Pulmonary artery endothelial cell (primary cell): ENCODE measurements at places on chromosomes 13 and 19.

DNA sequence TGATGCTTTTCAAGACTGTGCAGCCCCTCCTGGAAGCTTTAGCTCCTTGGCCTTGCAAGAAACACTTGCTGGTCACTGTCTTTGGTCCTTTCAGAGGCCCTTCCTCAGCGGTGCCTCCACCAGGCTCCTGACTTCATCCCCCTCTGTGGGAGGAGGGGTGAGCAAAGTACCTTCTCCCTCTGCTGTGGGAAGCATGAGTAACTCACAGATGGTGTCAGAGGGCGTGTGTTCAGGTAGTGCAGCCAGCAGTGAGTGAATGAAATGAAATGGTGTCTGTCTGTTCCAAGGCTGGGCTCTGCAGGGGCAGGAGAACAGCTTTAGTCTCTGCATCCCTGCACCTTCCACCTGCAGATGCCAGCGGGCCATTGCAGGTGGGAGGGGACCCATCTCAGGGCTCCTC is 102.9 kb downstream of the SHISA2 start:
- no peak for DNase-seq

- no peak for DNase-seq
These were observed 27.9 kb downstream of the PLEKHJ1 start for GRCh38 chr19:2207991-2208860.

- DNase-seq, result no peak
These were observed 14.4 kb upstream of the OXGR1 start for GRCh38 chr13:97008643-97009042.

DNA sequence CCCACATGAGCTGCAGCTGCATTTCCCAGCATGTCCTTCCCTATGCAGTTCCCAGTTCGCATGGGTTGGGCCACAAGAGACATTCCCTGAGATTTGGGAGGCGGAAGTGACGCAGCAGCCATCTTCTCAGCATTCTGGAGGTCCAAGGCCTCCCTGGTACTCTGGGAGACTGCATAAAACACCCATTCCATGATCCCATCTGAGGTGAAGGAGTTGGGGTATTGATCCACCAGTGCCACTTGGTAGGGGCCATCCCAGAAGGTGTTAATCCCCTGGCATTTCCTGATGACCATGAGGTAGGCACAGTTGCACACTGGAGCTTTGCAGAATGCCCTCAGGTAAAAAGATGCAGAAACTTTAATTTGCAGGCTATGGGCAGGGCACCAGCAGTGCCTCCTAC is 25.4 kb downstream of the POP4 start:
- no peak for DNase-seq

GRCh38 chr19:10826231-10826630 is 9.8 kb downstream of the TMED1 start:
- DNase-seq, result no peak

DNA sequence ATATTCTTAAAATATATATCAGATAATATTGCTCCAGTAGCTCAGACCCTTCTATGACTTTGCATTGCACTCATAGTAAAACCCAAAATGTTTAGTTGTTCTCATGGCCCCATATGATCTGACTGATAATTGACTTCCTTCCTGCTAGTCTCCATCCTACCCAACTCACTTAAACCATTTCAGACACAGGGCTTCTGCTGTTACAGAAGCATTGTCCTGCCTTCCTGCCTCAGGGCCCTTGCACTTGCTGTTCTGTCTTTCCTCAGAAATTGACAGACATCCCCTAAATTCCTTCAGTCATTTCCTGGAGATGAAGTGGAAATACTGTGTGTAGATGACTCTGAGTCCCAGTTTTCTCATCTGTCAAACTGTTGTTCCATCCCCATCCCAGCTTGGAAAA is 19.7 kb downstream of the FBXL12 start:
- DNase-seq, result no peak

DNA sequence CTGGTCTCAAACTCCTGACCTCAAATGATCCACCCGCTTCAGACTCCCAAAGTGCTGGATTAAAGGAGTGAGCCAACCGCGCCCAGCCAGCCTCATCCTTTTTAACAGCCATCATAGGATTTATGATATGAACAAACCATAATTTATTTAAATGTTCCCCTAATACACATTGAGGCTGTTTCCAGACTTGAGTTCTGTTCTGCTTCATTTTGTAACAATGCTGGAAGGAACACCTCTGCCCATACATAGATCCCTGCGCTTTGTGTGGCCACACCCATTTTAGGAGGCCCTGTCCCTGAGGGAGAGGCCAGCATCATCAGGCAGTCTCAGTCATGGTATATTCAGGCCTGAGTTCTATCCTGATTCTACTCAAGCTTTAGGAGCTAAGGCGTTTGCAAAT is 35.9 kb downstream of the TPT1 start:
- no peak for DNase-seq

DNA sequence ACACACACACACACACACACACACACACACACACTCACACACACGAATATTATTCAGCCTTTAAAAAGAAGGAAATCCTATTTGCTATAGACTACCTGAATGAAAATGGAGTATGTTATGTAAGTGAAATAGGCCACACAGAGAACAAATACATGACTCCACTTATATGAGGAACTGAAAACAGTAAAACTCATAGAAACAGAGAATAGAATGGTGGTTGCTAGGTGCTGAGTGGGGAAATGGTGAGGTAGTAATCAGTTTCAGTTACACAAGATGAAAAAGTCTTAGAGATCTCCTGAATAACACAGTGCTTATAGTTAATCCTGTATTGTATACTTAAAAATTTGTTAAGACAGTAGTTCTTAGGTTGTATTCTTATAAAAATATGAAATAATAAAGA is 8.2 kb downstream of the ZNF677 start:
- DNase-seq, result no peak

DNA sequence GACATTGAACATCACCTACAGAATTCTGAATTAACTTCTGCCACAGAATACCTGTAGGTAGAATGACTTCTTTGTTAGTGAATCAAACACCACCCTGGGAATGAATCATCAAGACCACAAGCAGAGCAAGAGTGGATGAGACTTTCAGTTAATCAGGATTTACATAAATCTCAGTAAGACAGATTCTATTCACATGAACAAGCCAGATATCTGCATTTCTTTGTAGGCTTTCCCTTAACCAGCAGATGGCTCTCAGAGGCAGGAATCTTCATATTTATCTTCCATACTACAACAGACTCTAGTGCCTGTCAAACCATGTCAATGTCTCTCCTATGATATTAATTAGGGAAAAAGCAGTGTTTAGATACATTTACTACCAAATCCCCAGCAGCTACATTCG is 412.1 kb downstream of the KLF12 start:
- DNase-seq, result no peak

DNA sequence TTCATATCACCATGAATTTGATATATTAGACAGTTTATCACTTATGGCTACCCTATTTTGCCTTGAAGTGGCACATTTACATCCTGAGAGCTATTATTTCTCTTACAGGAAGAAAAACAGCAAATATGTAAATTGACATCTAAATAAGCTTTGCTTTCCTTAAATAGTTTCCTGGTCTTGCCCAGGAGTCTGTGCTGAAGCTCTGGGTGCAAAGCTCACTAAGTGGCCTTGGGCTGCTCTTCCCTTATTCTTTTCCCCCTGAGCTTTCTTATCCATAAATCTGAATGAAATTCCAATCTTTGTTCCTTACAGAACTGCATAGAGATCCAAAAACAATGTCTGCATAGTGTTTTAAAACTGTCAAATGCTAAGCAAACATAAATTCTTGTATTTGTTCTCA is 56.3 kb downstream of the TNFSF13B start:
- no peak for DNase-seq

- DNase-seq, result no peak
These were observed 1527.1 kb upstream of the PRR20A start for GRCh38 chr13:55613429-55614187.

GRCh38 chr19:49423985-49424303 is 703 bp upstream of the PTH2 start:
- no peak for DNase-seq

- DNase-seq, result no peak
These were observed 68.9 kb upstream of the FREM2 start for GRCh38 chr13:38617936-38618335.

- DNase-seq, result no peak
These were observed 24.3 kb downstream of the PEPD start for GRCh38 chr19:33497131-33497777.

- no peak for DNase-seq
These were observed 40.2 kb downstream of the OLFM4 start for GRCh38 chr13:53068585-53069520.

GRCh38 chr19:49639401-49640112 is 386 bp downstream of the RRAS start:
- no peak for DNase-seq
